NCI-H524 treated with DMSO at 0.1 percent for 48 hours (cell line): ENCODE measurements at places on chromosomes 1 and 21.

DNA sequence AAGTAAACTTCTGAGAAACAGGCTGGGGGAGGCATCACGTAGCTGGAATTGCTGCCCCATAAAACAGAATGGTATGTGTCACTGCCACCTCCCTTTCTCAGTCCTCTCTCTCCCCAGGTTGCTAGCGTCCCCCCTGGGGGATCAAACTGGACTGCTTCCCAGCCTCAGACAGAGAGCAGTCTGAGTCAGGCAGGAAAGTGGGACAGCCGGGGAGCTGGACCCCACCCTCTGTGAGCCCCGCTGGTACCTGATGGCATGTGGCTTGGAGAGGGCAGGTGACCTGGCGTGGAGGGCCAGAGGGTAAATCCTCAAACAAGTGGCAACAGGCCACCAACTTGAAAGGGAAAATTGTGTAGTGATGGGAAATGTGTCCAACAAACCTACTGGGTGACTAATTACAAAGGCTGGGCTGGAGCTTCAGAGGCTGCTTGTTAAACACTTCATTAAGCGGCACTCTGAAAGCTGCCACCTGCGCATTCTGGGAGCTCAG, 1.0 kb upstream of the SFN start:
- DNase-seq, result no peak

- DNase-seq, result no peak
Observed at GRCh38 chr1:183831311-183831710, 26.4 kb downstream of the RGL1 start.

DNA sequence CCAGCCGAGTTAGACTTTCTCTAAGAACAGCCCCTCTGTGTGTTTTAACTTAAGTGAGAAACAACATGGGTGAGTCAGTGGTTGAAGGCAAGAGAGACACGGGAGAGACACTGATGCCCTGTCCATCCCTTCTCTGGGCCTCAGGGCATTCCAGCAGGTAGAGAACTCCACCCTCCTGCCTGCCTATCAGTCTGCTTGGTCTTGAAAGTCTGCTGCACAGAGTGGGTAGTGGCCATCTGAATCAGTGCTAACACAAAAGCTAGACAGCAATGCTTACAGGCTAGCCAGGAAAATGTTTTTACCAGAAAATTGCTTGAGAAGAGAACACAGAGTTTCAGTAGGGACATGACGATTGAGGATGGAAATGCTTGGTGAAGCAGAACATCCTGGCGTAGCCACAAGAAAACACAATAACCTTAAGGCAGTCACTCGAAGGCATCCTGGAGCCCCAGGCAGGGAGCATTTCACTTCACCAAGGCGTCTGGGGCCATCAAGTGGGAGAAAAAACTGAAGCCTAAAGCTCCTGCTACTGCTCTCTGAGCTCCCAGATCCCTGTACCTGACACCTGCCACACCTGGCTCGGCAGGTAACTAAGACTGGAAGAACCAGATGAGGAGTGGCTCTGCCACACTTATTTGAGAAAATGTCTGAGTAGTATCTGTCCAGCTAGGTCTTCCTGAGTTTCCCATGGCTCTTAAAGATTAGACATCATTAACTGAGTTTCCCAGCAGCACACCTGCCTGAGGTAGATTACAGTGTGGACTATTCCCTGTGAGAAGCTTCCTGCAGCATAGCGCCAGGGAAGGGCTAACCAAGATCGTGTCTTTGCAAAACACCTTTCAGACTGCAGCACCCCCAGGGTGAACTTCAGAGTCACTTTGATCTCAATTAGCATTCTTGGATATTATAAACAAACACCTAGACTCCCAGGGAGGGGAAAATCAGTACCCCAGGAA, 18.1 kb upstream of the LBR start:
- DNase-seq, result no peak

GRCh38 chr1:119551218-119551617, 44.2 kb downstream of the HSD3B1 start:
- no peak for DNase-seq

GRCh38 chr1:248404024-248404423, 1.2 kb downstream of the OR2T1 start:
- DNase-seq, result no peak
